ENCODE measurements at places on chromosomes 12 and 14. TPM values are rescaled to one million over a fixed set of nuclear protein-coding genes. Genes with fewer than 3 reads are reported as not detected.

DNA sequence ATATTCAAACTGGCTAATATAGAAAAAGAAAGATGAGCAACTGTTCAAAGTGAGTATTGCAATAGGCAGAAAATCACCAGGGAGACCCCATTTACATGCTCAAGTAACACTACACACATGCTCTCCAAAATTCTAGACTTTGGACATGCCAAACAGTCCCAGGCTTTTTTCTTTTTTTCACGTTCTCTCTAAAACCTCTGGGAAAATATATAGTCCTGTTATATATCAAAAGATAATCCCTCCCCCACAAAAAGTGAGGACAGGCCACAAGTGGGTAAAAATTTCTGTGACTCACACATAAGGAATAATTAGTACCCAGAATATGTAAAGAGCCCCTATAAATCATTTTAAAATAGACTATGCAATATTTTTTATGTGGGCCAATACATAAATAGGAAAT lies 55.2 kb downstream of the EFCAB11 start:
- no peak for ATAC-seq

DNA sequence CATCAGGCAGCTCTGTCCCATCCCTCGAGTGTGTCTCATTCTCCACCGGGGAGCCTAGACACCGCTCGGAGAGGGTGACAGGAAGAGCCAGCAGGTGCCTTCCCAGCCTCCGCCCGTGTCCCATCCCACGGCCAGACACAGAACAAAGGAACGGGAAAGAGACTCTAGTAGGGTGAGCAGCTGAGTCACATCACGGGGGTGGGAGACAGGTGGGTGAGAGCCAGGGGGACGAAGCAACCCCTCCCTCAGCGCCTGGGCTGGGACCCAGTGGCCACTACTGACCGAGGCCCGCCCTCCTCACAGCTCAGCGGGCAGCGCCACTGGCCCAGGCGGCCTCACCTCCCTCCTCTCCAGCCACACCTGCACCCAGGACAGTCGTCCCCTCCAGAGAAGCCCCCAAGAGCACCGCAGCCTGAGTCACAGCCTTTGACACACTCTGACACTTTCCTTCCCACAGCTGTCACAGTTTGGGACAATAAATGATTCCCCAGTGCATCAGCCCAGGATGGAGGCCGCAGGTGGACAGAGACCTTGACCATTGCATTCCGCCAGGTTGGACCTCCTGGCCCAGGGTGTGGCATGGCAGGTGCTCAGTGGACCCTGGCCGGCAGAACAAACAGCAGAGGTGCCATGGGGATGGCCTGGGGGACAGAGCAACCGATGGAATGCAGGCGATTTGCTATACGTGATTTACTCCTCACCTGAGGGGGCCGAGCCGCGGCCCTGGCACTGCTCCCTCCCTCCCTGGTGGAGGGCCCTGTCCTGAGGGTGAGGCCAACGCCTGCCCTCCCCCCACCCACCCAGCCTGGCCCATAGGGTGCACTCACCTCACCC lies 45.4 kb upstream of the GALNT9 start:
- ATAC-seq: no peak

DNA sequence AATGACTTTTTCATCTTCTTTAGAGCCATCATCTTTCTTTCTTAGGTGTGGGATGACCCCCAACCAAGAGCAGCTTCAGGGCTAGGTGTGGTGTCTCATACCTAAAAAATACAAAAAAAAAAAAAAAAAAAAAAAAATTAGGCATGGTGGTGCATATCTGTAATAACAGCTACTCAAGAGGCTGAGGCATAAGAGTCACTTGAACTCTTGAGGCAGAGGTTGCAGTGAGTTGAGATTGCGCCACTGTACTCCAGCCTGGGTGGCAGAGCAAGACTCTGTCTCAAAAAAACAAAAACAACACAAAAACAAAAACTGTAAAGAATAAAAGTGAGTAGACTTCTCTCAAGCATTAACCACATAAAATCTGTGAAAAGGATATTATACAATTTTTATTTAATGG lies 8.0 kb upstream of the ATF7IP start:
- no peak for ATAC-seq

GRCh38 chr12:122687086-122687485 lies 16.1 kb downstream of the HCAR2 start:
- no peak for ATAC-seq

DNA sequence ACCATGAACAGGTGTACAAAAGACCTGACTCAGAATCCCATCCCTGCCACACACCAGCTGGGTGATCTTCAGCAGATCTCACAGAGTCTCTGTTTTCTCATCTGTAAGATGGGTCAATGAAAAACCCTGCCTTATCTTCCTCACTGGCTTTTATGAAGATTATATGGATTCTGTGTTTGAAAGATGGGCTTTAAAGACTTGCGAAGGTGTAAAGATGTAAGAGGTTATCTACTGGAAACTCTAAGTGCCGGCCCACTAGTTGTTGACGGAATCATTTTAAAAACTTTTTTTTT lies 15.3 kb upstream of the ANKRD33 start:
- ATAC-seq: no peak

DNA sequence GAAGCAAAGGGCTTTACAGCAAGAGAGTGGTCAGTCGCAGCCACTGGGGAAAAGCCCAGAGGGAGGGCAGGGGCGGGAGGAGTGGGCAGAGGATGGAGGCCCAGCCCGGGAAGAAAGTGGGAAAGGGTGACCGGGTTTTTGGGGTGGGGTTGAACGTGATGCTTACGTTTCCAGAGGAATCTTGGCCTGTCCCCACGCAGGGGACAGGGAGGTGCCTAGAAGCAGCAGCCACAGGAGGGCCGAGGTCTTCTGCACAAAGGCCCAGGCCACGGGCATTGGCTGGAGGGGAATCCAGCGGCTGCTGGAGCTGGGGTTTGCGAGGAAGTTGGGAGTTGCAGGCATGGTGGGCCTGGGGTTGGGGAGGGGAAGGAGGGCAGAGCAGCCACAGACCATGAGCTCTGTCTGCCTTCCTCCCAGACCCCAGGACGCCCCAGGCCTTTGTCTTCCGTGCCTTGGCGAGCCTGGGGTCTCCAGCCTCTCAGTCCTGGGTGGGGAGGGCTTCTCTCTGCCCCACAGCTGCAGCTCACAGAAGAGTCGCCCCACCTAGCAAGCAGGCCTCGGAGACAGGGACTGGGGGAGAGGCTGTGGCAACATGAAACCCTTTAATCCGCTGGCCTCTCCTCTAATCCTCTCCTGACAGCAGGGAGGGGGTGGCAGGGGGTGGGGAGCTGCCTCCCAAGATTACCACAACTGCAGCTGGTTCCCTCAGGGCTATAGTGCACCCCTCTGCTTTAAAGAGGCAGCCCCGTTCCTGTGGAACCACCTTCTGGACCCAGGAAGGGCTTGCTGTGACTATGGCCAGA lies at the start of gene CACNA2D4:
Gene CACNA2D4, minus strand, starts transcription at position 572 of the 803 bp plus-strand sequence. Its CDS starts 179 bp downstream, at position 393.
- no peak for ATAC-seq

DNA sequence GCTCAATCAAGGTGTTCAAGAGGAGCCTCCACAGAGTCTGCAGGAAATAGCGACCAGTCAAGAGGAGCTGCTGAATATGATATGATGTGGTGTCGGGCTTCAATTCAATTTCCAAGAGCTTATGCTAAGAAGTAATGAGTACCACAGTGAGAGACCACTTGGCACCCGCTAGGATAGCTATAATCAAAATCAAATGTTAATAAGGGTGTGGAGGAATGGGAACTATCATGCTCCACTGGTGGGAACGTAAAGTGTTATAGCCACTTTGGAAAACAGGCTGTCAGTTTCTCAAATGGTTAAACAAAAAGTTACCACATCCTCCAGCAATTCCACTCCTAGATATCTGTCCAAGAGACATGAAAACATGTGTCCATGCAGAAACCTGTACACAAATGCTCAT lies 6.7 kb downstream of the POLR3B start:
- ATAC-seq: no peak

GRCh38 chr12:6869049-6870021 lies 2.0 kb downstream of the TPI1 start:
- peak; percentile 0 for ATAC-seq

GRCh38 chr12:12992418-12993130 lies 7.5 kb downstream of the HEBP1 start:
- ATAC-seq: no peak

DNA sequence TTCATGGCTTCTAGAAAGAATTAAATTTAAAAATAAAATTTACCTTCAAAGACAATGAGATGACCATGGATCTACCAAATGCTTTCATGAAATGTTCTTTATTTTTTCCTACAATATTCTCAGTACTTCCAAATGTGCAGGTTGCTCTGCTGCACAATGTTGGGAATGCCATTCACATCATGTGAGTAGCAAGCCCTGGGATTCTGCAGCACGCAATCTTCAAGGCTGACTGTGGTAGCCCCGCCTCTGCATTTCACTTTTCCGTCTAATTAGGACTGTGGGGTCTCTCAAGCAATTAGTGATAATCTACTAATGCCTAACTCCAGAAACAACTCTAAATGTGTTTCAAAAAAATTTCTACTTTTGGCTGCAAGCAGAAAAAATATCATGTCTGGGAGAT lies 13.7 kb upstream of the NTN4 start:
- ATAC-seq: no peak

The OR4N5 gene
- total RNA-seq: not detected

The ADCY4 gene
- 0.50 TPM for total RNA-seq

The MORN3 gene
- total RNA-seq: 0.76 TPM

The TMEM179 gene
- total RNA-seq: 1.2 TPM

Data from motor neuron (in vitro differentiated cells).